Small intestine (tissue), 16 donors: ENCODE measurements at places on chromosomes 3 and 15.

DNA sequence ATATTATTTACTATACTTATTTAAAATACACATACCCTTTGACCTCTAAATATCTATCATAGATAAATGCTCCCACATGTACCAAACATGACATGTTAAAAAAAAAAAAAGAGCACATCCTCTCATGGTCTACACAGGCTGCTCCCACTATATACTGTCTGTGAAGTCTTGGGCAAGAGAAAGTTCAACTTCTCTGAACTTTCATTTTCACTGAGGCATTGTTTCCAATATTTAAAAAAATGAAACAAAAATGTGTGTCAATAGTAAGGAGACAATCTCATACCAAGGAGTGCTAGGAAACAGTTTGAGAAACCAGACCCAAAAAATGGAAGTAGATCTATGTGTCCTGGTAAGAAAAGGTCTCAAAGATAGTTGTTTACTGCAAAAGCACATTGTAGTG, 29.3 kb downstream of the SLC4A7 start:
- no peaks in the 10 kb centered on the region for H3K4me1 ChIP-seq
- H3K4me3 ChIP-seq, result no peak overlapping the region
- no peak overlapping the region for H3K27ac ChIP-seq
- no peaks in the 10 kb centered on the region for H3K27me3 ChIP-seq

- H3K27ac ChIP-seq, result no peak overlapping the region
- no peak overlapping the region for H3K4me3 ChIP-seq
- DNase-seq, result no peak
- H3K27me3 ChIP-seq, result no peaks in the 10 kb centered on the region
- no peaks in the 10 kb centered on the region for H3K4me1 ChIP-seq
- H3K36me3 ChIP-seq, result no peaks in the 10 kb centered on the region
Observed at GRCh38 chr3:190293621-190294020, 28.6 kb downstream of the CLDN1 start.

DNA sequence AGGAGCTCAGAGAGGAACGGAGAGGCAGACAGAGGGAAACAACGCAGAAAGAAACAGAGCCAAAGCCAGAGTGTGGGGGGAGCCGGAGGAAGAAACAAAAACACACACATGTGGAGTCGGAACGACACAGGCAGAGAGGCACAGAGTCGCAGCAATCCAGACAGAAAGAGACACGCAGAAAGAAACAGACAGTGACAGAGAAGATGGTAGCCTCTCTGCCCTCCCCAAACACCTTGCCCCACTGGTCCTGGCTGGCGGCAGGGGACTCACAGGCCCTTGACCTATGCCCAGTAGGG, 1.7 kb downstream of the NCKIPSD start:
- H3K27ac ChIP-seq, result no peak overlapping the region
- H3K4me3 ChIP-seq, result no peak overlapping the region
- H3K27me3 ChIP-seq, result no peaks in the 10 kb centered on the region
- no peaks in the 10 kb centered on the region for H3K4me1 ChIP-seq
- no peaks in the 10 kb centered on the region for H3K36me3 ChIP-seq

- H3K36me3 ChIP-seq, result peaks cover 32% of the 10 kb centered on the region
- H3K27ac ChIP-seq, result no peak overlapping the region
- peak; percentile 1 for DNase-seq
- H3K4me3 ChIP-seq, result no peak overlapping the region
Observed at GRCh38 chr3:56654460-56654859, 28.6 kb downstream of the TASOR start.

DNA sequence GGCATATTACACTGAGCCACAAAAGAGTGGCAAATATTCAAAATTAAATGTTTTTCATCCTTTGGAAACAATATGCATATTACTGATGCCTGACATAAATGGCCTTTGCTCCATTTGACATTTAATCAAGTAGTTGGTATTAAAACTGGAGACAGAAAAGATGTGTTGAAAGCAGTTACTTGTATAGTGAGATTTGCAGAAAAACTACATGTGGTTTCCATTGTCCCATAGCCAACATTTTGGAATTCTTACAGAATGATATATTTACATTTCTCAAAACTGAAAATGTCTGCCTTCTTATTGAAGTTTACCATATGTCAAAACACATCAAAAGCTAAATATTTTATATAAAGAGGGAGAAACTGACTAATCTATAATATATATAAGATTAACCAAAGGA, 21.6 kb downstream of the SHOX2 start:
- H3K4me3 ChIP-seq, result no peak overlapping the region
- H3K4me1 ChIP-seq, result no peaks in the 10 kb centered on the region
- H3K27ac ChIP-seq, result no peak overlapping the region
- no peaks in the 10 kb centered on the region for H3K27me3 ChIP-seq
- no peak for DNase-seq

- peak overlapping the region; percentile 83 for H3K27ac ChIP-seq
- H3K4me1 ChIP-seq, result peaks cover 6% of the 10 kb centered on the region
- H3K4me3 ChIP-seq, result no peak overlapping the region
- H3K36me3 ChIP-seq, result peaks cover 12% of the 10 kb centered on the region
- no peaks in the 10 kb centered on the region for H3K27me3 ChIP-seq
Observed at GRCh38 chr15:73573572-73573971, 59.6 kb downstream of the NPTN start.

- H3K36me3 ChIP-seq, result peaks cover 57% of the 10 kb centered on the region
- H3K4me3 ChIP-seq, result no peak overlapping the region
Observed at GRCh38 chr15:63628123-63628822, 31.1 kb downstream of the FBXL22 start.

- no peaks in the 10 kb centered on the region for H3K4me1 ChIP-seq
- DNase-seq, result peak; percentile 55
- H3K36me3 ChIP-seq, result no peaks in the 10 kb centered on the region
- H3K4me3 ChIP-seq, result no peak overlapping the region
Observed at GRCh38 chr3:10738688-10739372, 77.2 kb upstream of the SLC6A11 start.

DNA sequence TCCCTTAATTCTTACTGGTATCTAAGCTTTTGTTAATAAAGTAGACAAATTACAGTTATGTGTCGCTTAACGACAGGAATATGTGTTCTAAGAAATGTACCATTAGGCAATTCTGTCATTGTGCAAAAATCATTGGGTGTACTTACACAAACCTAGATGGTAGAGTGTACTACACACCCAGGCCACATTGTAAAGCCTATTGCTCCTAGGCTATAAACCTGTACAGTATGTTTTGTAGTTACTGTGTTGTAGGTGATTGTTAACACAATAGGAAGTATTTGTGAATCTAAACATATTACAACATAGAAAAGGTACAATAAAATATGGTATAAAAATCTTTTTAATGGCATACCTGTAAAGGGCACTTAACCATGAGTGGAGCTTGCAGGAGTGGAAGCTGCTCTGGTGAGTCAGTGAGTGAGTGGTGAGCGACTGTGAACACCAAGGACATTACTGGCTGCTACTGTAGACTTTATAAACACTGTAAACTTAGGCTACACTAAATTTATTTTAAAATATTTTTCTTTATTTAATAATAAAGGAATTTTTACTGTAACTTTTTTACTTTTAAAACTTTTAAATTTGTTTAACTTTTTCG, 47.4 kb downstream of the FSIP1 start:
- peaks cover 2% of the 10 kb centered on the region for H3K27me3 ChIP-seq
- no peak overlapping the region for H3K27ac ChIP-seq
- no peaks in the 10 kb centered on the region for H3K36me3 ChIP-seq

DNA sequence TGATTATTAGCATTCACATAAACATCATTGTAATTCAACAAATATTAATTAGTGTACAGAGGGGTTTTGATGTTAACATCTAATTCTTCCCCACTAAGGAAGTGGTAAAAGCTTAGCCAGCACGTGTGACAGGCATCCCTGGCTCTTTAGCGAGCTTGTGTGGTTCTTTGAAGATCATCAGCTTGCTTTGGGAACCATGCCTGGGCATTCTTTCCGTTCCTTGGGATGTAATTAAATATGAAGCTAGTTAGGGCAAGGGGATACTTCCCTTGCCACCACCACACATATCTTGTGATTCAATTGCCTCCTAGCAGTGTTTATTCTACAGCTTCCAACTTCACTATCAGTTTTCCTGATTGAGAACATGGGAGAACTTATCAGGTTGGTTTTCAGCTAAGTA, 246.5 kb downstream of the MYRIP start:
- no peaks in the 10 kb centered on the region for H3K4me1 ChIP-seq
- H3K27ac ChIP-seq, result no peak overlapping the region
- no peak for DNase-seq
- no peaks in the 10 kb centered on the region for H3K36me3 ChIP-seq
- no peaks in the 10 kb centered on the region for H3K27me3 ChIP-seq

DNA sequence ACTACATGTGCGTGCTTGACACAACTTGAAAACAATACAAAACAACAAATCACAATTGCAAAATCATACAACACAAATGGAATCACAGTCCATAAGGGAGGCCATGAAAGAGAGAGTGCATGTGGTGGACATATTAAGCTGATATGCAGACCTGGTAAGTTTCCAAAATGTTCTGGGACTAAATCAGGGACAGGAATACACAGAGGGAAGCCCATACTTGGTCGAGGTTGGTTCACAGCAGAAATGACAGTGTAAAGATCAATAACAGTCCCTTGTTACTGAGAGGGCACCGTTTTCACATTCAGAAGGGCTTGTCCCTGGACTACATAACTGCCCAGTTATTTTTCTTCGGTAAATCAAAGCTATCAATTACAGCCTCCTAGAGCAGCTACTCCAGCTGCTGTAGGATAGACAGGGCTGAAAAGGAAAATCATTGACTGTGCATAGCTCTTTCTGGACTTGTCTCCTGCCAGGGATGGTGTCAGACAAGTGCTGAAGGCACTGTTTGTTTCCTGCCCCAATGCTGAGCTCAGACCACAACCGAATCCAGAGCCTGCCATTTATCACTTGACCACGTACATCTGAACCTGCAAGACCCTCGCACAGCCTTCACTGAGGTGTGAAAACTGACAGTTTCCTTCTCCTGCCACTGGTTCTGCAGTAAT, 79.5 kb upstream of the KCNMB2 start:
- H3K4me1 ChIP-seq, result no peaks in the 10 kb centered on the region
- H3K27me3 ChIP-seq, result no peaks in the 10 kb centered on the region
- no peak overlapping the region for H3K4me3 ChIP-seq
- DNase-seq, result no peak
- no peak overlapping the region for H3K27ac ChIP-seq

GRCh38 chr3:189496375-189497138, 134.6 kb upstream of the TP63 start:
- H3K4me1 ChIP-seq, result no peaks in the 10 kb centered on the region
- H3K27me3 ChIP-seq, result no peaks in the 10 kb centered on the region
- H3K4me3 ChIP-seq, result no peak overlapping the region
- no peaks in the 10 kb centered on the region for H3K36me3 ChIP-seq
- no peak for DNase-seq

DNA sequence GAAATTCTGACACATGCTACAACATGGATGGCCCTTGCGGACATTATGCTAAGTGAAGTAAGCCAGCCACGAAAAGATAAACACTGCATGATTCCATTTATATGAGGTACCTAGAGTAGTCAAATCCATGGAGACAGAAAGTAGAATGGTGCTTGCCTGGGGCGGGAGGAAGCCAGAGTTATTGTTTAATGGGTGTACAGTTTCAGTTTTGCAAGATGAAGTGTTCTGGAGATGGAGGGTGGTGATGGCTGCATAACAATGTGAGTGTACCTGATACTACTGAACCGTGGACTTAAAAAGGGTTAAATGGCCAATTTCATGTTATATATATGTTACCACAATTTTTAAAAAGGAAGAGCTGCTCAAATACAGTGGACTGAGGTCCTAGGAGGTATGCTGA, 66.9 kb downstream of the SEMA5B start:
- no peak overlapping the region for H3K4me3 ChIP-seq
- no peaks in the 10 kb centered on the region for H3K36me3 ChIP-seq

DNA sequence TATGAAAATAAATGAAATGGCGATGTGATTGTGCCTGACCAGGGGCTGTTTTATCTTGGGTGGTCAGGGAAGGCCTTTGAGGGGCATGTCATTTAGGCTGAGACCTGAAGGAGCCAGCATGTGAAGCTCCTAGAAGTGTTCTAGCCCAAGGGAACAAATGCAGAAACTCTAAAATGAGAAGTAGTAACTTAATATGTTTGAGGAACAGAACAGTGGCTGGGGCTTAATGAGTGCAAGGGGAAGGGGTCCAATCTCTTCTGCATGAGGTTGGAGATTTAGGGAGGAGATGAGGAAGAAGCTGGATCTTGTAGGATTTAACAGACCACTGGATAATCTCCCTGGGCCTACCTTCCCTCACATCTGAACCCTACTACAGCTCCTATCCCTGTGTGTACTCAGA, 110.5 kb downstream of the AKAP13 start:
- no peak overlapping the region for H3K4me3 ChIP-seq
- H3K36me3 ChIP-seq, result no peaks in the 10 kb centered on the region
- H3K4me1 ChIP-seq, result peaks cover 28% of the 10 kb centered on the region
- no peak overlapping the region for H3K27ac ChIP-seq
- no peak for DNase-seq

- no peak for DNase-seq
- H3K27ac ChIP-seq, result no peak overlapping the region
- H3K4me3 ChIP-seq, result no peak overlapping the region
- H3K27me3 ChIP-seq, result no peaks in the 10 kb centered on the region
- no peaks in the 10 kb centered on the region for H3K36me3 ChIP-seq
Observed at GRCh38 chr15:95113041-95113440, 881.7 kb downstream of the MCTP2 start.

DNA sequence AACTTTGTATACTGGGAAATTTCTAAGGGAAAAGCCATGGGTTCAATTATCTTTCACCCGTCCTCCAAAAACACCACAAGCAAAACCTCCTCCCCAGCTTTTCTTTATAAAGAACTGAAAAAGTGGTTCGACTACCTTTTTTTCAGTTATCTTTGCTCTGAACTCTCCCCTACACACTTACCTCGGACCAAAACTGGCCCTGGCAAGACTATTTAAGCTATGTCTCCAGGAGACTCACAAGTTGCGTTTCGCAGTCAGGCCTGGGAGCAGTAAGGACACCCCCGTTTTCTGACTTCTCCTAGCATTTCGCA, 645 bp downstream of the COPS2 start:
- H3K27ac ChIP-seq, result peak overlapping the region; percentile 88
- H3K36me3 ChIP-seq, result no peaks in the 10 kb centered on the region
- no peaks in the 10 kb centered on the region for H3K27me3 ChIP-seq
- no peaks in the 10 kb centered on the region for H3K4me1 ChIP-seq
- H3K4me3 ChIP-seq, result peak overlapping the region; percentile 86

- H3K27ac ChIP-seq, result no peak overlapping the region
- no peaks in the 10 kb centered on the region for H3K4me1 ChIP-seq
- no peaks in the 10 kb centered on the region for H3K27me3 ChIP-seq
Observed at GRCh38 chr3:176914764-176915163, 282.5 kb downstream of the TBL1XR1 start.

DNA sequence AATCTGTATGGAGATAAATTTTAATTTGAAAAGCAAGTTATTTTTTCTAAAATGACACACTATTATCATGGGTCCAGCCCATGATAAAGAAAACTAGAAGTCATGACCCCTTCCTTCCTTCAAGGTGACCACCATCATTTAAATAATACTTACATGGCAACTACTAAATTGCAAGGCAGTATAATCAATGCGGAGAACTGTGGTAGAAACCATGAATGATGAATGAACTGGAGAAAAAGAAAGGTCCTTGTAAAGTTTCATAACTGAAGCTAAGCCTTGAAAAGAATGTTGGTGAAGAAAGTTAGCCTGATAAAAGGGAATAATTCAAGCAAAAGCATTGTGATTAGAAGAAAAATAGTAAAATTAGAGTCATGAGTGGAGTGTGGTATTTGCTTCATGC, 222.9 kb upstream of the TBC1D5 start:
- H3K36me3 ChIP-seq, result no peaks in the 10 kb centered on the region
- DNase-seq, result no peak
- H3K27me3 ChIP-seq, result no peaks in the 10 kb centered on the region
- H3K4me3 ChIP-seq, result no peak overlapping the region

GRCh38 chr3:16071206-16071605, 103.3 kb upstream of the GALNT15 start:
- H3K36me3 ChIP-seq, result no peaks in the 10 kb centered on the region
- H3K4me1 ChIP-seq, result no peaks in the 10 kb centered on the region
- no peak overlapping the region for H3K27ac ChIP-seq
- no peaks in the 10 kb centered on the region for H3K27me3 ChIP-seq
- no peak overlapping the region for H3K4me3 ChIP-seq

GRCh38 chr3:30034246-30034991, 572.0 kb upstream of the TGFBR2 start:
- H3K36me3 ChIP-seq, result no peaks in the 10 kb centered on the region
- H3K27me3 ChIP-seq, result no peaks in the 10 kb centered on the region
- H3K4me3 ChIP-seq, result no peak overlapping the region
